Inflammatory macrophage treated with lipopolysaccharide for 1 hour (primary cell): ENCODE measurements at places on chromosomes 2 and 18.
A peak's percentile ranks its signal among the peaks of the same experiment; 100 is the strongest.

GRCh38 chr2:12935796-12936195, 219.1 kb downstream of the TRIB2 start:
- no peak for DNase-seq

- DNase-seq = peak; percentile 39
These were observed 79.6 kb upstream of the RAB12 start for GRCh38 chr18:8529609-8530008.

DNA sequence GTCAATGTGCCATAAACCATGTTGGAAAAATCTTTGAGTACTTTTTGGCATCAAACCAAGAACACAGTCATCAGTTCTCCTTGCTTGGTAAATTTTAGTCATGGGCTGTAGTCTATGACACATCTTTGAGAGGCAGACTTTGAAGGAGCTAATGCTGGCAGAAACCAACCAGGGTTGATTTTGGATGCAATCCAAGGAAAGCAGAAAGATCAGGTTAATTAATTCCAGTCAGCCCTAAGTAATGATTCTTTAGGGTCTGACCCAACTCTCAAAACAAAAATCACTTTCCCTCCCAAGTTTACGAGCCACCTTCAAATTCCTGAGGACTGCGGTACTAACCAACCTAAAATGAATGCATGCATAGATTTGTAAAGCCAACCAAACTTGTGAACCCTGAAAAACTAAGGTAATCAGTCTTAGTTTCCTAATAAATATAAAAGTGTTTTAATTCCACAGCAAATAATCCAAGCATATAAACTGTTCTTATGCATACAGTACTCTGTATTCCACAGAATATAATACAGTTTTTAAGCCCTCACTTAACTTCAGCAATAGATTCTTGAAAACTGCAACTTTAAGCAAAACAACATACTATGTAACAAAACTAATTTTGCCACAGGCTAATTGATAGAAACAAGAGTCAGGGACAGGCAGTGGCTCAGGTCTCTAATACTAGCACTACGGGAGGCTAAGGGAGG, 22.0 kb downstream of the AP1S3 start:
- no peak for DNase-seq

GRCh38 chr2:238424313-238424700, 2.4 kb upstream of the ASB1 start:
- no peak for DNase-seq

DNA sequence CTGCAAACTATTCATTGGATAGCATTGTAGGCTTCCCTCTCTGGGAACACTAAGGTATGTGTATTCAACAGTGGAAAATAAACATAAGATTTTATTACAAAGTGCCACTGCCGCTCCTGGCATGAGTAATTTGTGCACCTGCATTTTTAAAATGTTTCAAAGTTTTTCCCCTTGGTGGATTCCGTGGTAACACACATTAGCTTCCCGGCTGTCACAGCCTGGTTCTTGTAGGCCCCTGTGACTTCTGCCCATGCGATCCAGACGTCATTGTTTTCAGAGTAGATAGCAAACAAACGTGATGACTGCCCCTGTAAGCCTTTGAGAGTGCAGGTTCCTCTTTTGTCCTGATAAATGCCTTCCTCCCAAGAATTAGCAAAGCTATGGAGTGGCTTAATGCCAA, 421.0 kb downstream of the ZNF521 start:
- no peak for DNase-seq

- DNase-seq = no peak
These were observed 186.4 kb upstream of the COL3A1 start for GRCh38 chr2:188787658-188788240.

GRCh38 chr2:20615466-20616241, 35.2 kb downstream of the HS1BP3 start:
- no peak for DNase-seq

DNA sequence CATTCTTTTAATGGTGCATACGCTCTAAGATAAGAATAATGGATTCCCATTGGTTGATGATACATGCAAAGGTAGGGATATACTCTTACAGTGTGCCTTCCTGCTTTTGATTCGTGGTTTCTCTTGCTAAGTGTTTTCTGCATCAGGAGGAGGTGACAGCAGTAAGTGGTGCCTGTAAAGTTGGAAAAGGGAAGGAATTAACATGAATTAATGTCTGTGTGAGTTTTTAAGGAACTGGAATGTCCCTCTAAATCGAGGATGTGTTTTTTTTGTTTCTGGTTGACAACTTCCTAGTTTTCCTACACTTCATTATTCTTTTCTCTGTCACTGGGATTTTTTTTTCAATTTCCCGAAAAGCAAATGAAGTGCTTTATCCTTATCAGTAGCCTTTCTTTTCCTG, 54.4 kb downstream of the CRIM1 start:
- peak; percentile 54 for DNase-seq

- no peak for DNase-seq
These were observed 104.6 kb downstream of the ACKR3 start for GRCh38 chr2:236674238-236674637.

DNA sequence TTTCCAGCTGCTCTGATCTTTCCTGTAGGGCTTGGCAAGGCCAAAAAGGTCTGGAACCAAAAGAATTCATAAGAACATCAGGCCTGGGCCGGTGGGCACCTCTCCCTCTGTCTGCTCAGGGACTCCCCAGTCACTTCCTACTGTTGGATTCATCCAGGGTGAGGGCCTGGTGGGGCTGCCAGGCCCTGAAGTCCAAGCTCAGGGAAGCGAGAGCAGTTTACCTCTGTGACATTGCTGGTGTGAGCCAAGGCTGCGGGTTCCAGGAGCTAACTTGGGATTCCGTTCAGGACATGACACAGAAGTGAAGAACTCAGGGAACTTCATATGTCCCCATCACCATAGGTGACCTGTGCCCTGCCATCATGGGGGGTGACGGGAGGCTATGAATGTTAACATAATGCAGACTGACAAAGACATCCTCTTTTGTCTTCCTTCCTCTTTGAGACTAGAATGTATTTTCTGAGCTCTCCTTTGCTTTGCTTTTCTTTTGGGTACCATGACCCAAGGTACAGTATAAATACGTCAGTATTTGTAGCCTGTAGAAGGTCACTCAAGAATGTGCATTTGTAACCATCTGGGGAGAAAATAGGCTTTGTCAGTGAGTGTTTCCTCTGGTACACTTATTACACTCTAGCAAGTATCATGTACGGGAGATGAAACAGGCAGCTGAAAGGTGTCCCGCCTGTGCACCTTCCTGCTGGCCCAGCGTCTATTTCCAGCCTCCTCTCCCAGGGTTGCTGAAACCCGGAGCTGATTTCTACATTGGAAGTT, 130.5 kb upstream of the SLC1A4 start:
- peak; percentile 53 for DNase-seq

- DNase-seq = no peak
These were observed 3.3 kb upstream of the TANC1 start for GRCh38 chr2:158965107-158965506.

DNA sequence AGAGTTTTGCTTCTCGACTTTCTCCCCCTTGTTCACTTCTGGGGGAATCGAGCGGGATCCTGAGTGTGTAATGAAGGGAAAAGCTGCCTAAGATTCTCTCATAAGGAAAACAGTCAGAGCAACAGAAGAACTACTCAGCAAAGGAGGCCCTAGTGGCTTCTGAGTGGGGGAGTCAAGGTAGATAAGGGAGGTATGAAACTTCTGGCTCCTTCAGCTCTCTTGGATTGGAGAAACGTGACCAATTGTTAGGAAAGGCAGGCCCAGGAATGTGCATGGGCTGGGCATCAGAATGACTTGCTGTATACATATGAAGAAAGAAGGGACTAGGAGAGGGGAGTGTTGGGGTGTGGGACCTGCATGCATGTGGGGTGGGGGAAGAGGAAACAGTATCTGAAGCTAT, 73.1 kb downstream of the KCNS3 start:
- DNase-seq = no peak

DNA sequence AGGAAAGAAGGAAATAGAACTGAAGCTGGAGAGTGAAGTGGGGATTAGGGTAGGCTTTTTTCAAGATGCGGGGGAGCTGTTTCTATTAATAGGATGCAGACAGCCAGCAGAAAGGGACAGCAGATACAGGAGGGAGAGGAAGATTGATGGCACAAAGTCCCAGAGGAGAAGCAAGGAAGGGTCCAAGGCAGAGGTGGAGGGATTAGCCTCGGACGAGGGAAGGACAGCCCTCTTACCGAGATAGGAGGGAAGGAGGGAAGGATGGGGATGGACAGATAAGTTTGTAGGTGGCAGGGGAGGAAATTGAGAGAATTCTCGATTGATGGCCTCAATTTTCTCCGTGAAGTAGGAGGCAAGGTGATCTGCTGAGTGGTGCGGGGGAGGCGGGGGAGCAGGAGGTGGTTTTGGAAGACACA, 317.4 kb downstream of the AGPS start:
- no peak for DNase-seq

GRCh38 chr2:206584323-206585116, 57.8 kb upstream of the FAM237A start:
- DNase-seq = no peak
